ENCODE measurements at places on chromosomes 6 and 20.

DNA sequence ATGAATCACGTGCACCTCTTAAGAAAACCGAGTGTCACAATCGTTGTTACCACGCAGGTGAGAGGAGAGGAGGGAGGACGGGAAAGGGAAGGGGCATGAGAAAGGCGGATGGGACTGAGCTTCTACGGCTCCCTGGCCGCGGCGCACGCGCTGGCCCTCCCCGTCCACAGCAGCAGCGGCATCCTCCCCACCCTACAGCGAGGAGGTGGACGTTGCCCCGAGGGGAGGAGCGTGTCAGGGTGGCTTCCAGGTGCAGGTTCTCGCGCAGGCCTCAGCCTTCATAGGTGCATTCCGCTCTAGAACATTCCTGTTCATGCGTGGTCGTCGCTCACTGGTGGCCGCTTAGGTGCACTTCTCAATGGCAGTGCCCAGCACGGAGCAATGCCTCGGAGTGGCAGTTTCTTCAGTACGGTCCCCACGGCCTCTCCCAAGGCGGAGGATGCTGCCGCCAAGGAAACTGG, 29.7 kb upstream of the AFDN start:
- DNase-seq, result no peak

- no peak for DNase-seq
Observed at GRCh38 chr20:17327185-17328148, 100.6 kb downstream of the PCSK2 start.

GRCh38 chr6:2185466-2185865, 59.9 kb downstream of the GMDS start:
- no peak for DNase-seq

GRCh38 chr20:54113566-54113965, 43.2 kb upstream of the BCAS1 start:
- no peak for DNase-seq

- no peak for DNase-seq
Observed at GRCh38 chr20:40186826-40187225, 502.2 kb downstream of the MAFB start.

GRCh38 chr6:43836507-43837240, 66.7 kb downstream of the VEGFA start:
- DNase-seq, result no peak

DNA sequence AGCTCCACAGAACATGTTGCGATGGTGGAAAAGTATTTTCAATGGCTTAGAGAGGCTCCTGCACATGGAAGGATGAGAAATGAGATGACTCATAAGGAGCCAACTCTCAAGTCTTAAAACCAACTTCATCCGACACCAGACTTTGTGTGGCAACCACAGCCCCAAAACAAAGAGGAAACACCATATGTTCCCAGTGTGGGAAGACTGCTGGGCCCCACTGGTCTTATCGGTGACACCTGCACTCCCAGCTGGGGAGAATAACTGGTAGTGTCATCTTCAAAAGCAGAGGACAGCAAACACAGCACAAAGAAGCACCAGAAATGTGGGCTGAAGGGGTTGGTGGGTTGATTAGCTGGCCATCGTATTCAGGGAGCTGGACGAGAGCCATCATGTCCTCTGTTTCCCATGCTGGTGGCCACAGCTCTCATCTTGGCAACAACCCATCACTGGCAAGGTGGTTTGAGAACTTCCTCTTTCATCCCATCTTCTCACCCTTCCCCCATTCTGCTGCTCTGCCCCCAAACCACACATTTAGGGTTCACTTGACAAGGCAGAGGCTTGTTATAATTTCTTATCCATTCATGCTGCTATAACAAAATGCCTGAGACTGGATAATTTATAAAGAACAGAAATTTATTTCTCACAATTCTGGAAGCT, 46.0 kb upstream of the TASP1 start:
- no peak for DNase-seq

- DNase-seq, result no peak
Observed at GRCh38 chr20:50848846-50849673, 54.2 kb downstream of the BCAS4 start.

- DNase-seq, result no peak
Observed at GRCh38 chr6:82954937-82955577, 110.6 kb downstream of the UBE3D start.

GRCh38 chr6:155380666-155381332, 66.5 kb upstream of the TFB1M start:
- no peak for DNase-seq

GRCh38 chr6:122829456-122829855, 40.4 kb downstream of the SMPDL3A start:
- no peak for DNase-seq

DNA sequence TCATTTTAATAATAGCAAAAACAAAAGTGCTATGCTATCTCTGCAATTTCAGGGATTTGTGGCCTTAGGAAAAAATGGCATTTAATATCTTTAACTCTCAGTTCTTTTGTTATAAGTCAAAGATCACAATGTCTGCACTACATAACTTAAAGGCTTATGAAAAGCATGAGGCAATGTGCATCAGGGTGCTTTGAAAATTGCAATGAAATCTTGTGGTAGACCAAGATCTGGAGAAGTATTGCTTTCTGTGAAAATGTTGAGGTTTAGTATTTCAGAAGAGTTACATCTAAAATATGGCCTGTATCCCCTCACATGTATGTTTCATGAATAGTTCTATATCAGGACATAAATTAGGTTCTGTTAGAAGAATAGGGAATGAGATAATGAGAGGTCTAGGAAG, 200.6 kb downstream of the MEI4 start:
- DNase-seq, result no peak

DNA sequence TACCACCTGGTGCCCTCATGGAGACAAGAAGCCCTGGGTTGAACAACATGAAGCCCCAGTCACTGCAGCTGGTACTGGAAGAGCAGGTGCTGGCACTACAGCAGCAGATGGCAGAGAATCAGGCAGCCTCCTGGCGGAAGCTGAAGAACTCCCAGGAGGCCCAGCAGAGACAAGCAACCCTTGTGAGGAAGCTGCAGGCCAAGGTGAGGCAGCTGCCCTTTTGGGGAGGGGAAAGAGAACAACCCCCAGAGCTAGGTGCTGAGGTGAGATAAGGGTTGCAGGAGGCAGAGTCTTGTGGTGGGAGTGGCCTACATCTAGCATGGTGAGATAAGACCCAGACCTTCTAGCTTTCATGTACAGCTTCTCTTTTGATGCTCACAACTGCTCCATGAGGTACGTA, 7.0 kb downstream of the CEP250 start:
- no peak for DNase-seq

- no peak for DNase-seq
Observed at GRCh38 chr6:128443553-128443952, 76.8 kb downstream of the PTPRK start.

- DNase-seq, result no peak
Observed at GRCh38 chr20:50543326-50543725, 33.1 kb downstream of the PTPN1 start.

DNA sequence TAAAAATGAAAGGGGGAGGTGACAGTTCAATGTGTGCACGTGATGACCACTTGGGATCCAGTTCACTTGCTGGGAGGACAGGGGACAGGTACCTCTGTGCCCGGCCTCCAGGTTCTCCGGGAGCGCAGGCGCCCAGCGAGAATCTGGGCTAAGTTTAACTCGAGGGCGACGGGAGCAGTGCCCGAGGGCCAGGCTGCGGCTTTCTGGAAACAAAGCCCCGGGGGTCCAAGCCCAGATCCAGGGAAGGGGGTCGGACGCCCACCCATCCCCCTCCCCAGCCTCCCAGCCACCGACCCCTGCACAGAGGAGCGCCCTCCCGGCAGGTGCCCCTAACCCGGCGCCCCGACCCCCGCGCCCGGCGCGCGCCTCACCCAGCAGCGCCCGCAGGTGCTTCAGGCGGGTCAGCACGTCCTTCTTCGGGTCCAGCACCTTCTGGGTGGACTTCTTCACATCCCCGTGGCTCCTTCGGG, 405 bp downstream of the RALGAPA2 start:
- DNase-seq, result no peak

- DNase-seq, result no peak
Observed at GRCh38 chr20:15163632-15164031, 826.2 kb upstream of the FLRT3 start.

- DNase-seq, result no peak
Observed at GRCh38 chr6:117549611-117550010, 52.7 kb downstream of the GOPC start.

DNA sequence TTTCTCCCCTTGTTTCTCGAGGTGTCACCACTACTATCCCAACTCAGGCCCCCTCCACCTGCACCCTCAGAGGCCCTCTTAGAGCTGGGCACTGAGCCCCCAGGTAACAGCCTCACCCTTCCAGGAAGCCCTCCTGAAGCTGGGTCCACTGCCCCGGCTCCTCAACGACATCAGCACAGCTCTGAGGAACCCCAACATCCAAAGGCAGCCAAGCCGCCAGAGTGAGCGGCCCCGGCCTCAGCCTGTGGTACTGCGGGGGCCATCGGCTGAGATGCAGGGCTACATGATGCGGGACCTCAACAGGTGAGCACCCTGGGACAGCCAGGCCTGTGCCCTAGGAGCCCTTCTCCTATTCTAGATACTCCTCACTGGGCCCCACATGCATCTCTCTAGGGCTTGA, 12.9 kb upstream of the ZBTB9 start:
- no peak for DNase-seq

DNA sequence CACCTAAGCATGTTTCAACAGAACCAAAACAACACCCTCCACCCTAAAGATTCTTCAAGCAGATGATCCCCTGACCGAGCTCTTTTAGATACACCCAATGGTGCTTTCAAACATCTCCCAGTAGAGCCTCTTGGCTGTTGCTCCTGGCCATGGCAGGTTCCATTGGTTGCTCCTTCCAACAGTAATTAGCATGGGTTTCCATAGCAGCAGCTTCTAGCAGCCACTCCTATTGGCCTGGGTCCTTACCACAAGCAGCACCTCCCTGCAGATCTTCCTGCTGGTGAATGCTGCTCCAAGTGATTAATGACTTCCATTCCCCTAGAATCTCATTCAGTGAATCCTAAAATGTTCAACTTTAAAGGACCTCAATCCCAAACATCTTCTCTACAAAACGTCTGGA, 13.9 kb downstream of the CCN2 start:
- no peak for DNase-seq

DNA sequence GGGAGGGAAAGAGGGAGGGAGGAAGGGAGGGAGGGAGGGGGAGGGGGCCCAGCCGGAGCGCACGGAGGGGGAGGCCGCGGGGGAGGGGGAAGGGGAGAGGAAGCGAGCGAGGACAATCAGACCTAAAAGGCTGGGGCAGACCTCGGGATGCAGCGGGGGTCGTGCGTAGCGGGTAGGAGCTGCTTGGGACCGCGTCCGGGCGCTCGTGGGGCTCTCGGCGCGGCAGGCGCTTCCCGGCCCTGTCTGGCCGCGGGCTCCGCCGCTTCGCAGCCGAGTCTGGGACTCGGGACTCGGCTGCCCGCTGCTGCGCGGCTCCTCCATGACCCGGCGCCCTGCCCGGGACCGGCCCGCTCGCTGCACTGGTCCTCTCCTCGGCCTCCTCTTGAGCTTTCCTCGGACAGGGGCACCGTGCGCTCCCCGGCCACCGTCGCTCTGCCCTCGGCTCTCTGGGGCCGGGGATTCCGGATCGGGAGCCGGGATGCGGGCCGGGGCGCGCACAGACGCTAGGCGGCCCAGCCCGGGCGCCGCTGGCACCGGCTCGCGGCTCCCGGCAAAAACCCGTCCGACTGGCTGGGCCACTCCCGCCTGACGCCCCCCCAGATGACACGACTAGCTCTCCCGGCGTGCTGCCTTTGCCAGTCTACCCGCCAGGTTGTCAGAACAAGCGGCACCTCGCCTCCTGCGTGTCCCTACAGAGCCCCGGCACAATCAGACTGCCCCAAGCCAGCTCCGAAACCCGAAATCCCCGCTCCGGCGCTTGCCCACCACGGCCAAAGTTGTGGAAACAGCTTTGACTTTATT, 2.2 kb downstream of the TFAP2A start:
- DNase-seq, result no peak

GRCh38 chr20:43991261-43991660, 76.6 kb downstream of the TOX2 start:
- DNase-seq, result no peak

GRCh38 chr6:84055647-84056046, 22.1 kb downstream of the MRAP2 start:
- DNase-seq, result no peak

- DNase-seq, result no peak
Observed at GRCh38 chr6:113920663-113921267, 50.2 kb downstream of the HDAC2 start.

DNA sequence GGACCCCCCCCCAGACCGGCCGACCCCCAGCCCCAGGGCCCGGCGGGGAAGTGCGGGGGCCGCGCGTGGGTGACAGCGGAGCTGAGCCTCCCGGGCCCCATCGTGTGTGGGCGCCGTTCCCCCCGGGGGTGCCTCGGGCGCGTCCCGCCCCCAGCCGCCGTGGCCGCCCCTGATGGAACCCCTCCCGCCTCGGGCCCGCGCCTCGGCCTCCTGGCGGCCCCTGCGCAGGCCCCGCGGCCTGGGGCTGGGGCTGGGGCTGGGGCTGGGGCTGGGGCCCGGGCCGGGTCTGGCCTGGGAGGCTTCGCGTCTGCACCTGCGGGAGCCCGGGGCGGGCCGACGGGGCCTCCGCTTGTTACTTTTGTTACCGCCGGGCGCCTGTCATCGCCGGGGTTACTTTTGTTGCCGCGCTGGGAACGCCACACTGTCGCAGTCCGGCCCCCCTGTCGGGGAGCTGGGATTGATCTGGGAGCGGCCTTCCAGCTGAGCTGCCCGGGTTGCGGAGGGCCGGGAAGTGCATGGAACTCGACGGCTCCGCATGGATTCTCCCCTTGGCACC, 598 bp downstream of the OGFR start:
- DNase-seq, result no peak

DNA sequence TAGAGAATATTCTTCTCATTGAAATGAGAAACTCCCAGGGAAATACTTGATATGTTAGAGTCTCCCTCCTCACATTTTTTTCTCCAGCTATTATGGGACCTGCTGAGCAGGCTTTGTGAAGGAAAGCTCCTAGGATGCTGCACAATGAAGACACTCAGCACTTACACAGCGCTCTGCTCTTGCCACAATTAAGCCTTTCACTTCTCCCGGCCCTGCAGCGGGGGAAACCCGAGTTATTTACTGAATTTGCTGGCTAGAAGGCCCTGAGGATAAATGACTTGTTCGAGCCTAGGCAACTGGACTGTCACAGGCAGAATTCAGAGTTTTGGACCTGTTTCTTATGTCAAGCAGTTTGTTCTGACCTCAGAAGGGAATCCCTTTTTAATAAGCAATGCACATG, 102.0 kb downstream of the MAP3K7 start:
- DNase-seq, result no peak

DNA sequence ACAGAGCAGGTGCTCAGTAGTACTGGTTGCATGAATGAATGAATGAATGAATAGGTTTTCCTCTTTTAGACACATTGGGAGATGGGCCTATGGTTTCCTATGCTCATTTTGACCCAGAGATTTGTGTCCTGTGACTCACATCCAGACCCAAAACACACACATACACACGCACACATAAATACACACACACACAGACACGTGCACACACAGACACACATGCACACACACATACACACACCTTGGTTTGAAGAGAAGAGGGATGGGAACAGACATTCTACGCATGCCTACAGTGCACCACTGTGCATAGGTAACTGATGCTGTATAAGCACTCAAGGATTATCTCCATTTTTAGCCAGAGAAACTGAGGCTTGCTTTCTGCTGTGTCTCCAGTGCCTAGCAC, 4.1 kb downstream of the JPH2 start:
- no peak for DNase-seq

GRCh38 chr6:106182455-106182854, 96.3 kb downstream of the PRDM1 start:
- no peak for DNase-seq

GRCh38 chr20:2237059-2237458, 58.7 kb upstream of the TGM3 start:
- no peak for DNase-seq

- DNase-seq, result no peak
Observed at GRCh38 chr6:44192428-44193041, 24.2 kb upstream of the MYMX start.

GRCh38 chr6:158787395-158787794, 31.8 kb downstream of the EZR start:
- no peak for DNase-seq
